ENCODE measurements at places on chromosomes 6 and 20.

- DNase-seq, result peak; percentile 19
Observed at GRCh38 chr6:155497273-155497672, 41.6 kb upstream of the NOX3 start.

GRCh38 chr20:13105864-13106457, 97.2 kb downstream of the SPTLC3 start:
- peak; percentile 20 for DNase-seq

- DNase-seq, result no peak
Observed at GRCh38 chr20:37986873-37987601, 46.2 kb downstream of the TTI1 start.

GRCh38 chr6:72551470-72551869, 70.4 kb upstream of the KCNQ5 start:
- no peak for DNase-seq

GRCh38 chr20:62690261-62690820, 18.3 kb upstream of the NTSR1 start:
- DNase-seq, result no peak

DNA sequence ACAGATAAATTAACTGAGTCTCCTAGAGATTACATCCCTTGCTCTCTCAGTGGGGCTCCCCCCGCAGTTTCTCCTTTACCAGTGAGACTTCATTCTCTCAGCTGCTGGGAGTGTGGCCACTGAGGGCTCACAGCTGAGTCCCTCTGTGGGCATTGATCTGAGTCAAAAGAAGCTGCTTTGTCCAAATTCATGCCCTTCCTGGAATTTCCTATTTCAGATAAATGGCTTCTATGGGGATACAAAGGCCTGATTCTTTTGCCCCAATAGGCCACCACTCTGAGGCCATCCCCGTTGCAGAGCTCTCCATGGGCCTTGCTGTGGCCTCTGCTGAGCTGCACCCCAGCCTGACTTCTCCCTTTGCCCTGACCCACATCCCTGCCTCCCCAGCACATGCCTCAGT, 10.0 kb downstream of the CST5 start:
- DNase-seq, result no peak

DNA sequence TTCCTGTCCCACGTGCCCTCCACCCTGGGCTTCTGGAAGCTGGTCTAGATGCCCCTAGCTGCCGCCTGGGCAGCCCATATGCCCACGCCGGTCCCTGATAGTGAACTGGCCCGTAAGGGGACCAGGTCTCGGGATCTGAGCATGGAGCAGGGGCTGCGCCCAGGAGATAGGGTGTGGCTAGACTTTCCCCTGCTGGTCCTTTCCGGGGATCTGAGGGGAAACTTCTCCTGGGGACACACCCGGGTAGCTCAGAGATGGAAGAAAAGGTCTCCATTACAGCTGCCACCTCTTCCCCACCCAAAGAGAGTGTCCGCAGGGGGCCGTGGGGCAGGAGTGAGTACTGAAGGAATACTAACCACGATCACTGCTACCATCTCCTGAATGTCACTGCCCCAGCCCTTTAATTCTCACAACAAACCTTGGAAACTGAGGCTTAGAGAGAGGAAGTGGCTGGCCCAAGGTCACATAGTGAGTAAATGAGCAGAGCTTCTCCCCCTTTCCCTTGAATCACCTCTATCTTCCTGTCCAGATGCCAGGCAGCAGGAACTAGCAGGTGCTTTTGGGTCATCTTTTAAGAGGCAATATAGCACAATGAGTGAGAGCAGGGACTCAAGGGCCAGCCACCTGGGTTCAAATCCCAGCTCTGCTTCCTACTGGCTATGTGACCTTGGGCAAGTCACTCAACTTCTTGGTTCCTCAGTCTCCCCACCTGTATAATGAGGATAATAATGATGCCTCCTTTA, 11.8 kb upstream of the CCN5 start:
- no peak for DNase-seq

- peak; percentile 83 for DNase-seq
Observed at GRCh38 chr20:35344354-35344837, 52.2 kb upstream of the FAM83C start.

DNA sequence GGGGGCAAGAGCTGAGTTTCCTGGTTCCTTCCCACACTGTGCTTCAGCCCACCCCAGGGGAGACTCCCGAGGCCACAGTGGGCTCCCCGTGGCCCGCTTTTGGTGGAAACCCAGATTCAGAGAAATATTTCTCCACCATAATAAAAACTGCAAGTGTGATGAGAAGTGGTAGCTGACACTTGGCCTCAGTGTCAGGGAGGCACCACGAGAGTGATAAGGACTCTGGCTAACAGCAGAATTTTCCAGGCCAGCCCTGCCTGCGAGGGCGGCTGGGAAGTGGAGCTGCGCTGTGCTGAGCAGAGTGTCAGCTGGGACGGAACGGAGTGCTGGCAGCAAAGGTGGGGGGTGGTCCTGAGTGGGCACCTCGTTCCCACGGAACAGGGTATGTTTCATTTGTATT, 22.5 kb downstream of the SPATA2 start:
- no peak for DNase-seq

DNA sequence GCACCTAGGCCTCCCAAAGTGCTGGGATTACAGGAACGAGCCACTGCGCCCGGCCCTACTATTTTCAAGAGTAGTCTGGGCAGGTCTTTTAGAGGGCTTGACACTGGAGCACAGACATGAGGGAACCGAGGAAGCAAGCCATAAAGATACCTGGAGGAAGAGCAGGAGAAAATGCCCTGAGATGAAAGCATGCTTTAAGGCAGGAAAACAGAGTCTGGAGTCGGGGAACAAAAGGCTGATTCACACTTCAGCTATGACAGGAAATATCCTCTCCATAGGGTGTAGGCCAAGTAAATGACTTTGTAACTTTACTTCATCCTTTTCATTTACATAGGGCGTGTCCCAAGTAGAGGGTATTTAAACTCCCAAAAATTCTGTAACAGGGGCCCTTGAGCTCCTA, 4.3 kb upstream of the SERINC3 start:
- peak; percentile 56 for DNase-seq

DNA sequence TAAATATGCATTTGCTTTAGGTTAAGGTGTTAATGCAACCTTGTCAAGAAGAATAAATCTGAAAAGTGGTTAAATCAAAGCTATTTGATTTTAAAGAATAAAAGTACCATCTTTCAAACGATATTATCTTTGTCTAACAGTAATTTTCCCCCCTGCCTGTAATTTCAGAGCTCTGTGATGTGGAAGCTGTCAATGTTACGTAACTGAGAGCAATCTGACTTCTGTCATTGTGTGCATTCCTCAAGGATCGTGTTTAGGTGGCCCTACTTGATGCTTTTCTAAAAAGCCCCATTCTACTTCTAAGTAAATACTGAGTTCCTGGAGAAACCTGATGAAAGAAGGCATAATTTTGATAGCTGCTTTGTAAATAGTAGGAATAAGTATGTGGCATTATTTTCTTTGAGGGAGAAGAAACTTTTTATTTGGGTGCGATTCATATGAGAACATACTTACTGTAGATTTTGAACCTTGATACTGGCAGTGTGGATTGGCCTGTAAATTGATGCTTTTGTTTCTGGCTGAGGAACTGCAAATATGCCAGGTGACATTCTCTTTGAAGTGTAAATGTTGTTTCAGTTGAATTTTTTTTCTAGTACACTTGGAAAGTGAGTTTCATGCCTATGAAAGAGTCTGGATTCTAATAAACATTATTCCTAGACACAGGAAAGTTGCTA, 529.6 kb upstream of the FLRT3 start:
- DNase-seq, result no peak

- peak; percentile 26 for DNase-seq
Observed at GRCh38 chr6:147204060-147204785, at the start of gene STXBP5. Gene STXBP5, plus strand, starts transcription at chr6:147204417. Its CDS starts 116 bp downstream, at chr6:147204533.
